ENCODE measurements at places on chromosomes 16 and 17. TPM values are rescaled to one million over a fixed set of nuclear protein-coding genes. Genes with fewer than 3 reads are reported as not detected.

DNA sequence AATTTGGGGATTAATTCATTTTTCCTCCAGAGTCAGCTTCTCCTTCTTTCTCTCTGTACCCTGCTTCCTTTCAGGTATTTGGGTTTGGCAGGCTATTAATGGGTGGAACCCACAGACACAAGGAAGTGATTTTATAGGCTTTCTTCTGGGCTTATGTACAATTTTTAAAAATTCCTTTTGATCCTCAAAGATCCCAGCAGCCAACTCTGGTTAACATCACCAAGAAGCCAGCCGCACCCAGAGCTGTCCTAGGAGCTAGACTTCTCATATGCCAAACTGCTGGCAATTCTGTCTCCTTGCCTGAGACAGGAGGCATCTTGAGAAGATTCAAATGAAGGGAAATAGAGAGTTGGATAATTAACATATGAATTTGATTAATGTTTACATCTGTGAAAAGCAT, 47.2 kb upstream of the ELAC2 start:
- no peak for DNase-seq

GRCh38 chr16:70635336-70636016, 10.9 kb upstream of the IL34 start:
- no peak for DNase-seq

The TM4SF5 gene
- total RNA-seq, result not detected

The SLC6A2 gene
- 9.6 TPM for total RNA-seq

DNA sequence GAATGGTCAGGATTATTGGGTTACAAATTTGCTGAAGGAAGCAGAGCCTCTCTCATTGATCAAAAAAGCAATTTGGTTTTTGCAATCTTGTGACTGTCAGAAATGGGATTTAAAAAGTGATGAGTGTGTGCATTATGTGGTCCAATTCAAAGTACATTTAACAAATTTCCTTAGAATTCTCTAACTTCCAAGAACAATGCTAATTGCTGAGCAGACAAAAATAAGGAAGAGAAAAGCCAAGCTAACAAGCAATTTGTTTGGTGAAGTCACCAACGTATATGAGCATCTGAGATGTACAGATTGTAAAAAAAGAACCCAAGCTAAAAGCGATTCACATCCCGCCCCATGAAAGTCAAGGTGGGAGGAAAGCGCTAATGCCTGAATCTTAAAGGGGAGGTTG, 1643.9 kb downstream of the CDH8 start:
- DNase-seq, result no peak

The SPATA32 gene
- not detected for total RNA-seq

DNA sequence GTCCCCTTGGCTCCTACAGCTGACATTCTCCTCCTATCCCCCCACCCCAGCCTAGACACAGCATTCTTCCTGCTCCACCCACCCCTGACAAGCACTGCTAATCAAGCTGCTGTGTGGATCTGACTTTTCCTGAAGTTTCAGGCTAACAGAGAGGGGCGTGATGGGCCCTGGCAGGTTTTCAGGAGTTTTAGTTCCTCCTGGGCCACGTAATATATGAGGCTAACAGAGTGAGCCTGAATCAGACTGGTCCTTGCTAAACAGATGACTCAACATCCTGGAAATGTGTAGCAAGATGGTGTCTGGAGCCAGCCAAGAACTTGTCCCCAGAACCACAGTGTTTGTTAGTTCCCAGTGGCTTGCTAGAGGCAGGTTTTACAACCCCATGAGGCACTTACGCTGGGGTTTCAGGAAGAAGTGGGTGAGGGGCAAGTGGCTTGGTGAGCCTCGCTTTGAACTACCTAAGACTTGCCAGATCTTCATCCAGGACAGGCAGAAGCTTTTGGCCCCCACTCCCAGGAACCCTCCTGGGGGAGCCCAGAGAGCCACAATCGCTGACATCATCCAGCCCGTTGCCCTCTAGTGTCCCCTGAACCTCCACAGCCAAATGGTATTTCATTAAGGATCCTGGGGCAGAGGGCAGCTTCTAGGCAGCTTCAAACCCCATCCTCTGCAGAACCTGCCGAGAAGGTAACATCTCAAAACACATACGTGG, 15.9 kb downstream of the TMEM92 start:
- peak; percentile 99 for DNase-seq

The TGFB1I1 gene
- total RNA-seq, result 114 TPM
